ENCODE measurements at places on chromosomes 3 and 15.

DNA sequence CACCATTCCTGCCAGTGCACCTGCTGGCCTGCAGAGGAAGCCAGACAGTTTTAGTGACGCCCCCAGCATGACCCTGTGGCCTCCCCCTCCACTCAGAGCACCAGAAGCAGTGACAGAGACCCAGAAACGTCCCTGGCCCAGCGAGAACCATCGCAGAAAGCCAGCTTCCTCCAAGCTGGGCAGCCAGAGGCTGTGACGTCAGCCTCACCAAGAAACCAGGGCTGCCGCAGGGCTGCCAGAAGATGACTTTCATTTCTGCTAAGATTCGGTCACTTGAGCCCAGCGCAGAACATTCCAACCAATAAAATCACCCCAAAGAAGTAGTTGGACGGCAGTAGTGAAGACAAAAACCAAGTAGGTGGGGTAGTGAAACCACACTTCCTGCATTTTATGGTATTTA is 29.6 kb upstream of the RPL32 start:
- no peak for DNase-seq

DNA sequence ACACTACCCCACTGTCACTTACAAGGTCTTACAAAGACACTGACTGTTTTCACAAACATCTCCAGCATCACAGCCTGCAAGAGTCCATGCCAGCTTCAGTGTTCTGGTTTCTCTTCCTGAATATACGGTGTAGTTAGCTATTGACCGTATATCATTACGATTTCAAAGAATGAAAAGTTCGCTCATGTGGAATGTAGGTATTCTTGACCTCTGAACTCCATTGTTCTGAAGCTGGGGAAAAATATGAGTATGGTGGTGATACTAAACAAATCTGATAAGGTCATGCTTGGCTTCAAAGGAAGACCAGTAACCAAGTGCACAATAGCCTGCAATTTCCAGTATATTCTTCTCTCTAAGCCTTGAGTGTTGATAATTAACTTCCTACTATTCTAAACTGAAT is 315.7 kb upstream of the WNT5A start:
- DNase-seq, result no peak

GRCh38 chr15:68612979-68613740 is 34.4 kb downstream of the CORO2B start:
- DNase-seq, result no peak

GRCh38 chr3:5010706-5011554 is 31.7 kb downstream of the BHLHE40 start:
- DNase-seq, result no peak

DNA sequence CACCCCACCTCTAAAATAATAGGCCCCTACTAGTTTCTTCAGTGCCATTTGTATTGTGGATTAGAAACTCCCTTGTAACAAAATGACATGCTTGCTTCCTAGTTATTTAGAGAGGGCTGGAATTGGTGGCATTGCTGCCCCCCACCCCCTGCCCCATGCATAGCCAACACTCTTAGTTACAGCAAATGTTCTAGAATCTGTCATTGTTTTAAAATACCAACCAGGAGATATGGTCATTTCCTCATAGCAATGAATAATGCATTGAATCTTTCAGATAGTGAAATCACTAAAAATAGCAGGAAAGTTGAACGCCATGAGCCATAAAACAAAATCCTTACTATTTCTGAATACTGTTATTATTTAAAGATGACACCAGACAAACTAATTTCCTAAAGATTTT is 292.5 kb downstream of the ARPP21 start:
- DNase-seq, result no peak

Measured in endothelial cell (in vitro differentiated cells).